ENCODE measurements at places on chromosomes 5 and 9.

- DNase-seq, result no peak
These were observed 44.7 kb upstream of the ZNF608 start for GRCh38 chr5:124790895-124791732.

GRCh38 chr9:124344291-124345050 lies 70.8 kb downstream of the PSMB7 start:
- no peak for DNase-seq

- no peak for DNase-seq
These were observed 40.2 kb upstream of the ROPN1L start for GRCh38 chr5:10401498-10401897.

DNA sequence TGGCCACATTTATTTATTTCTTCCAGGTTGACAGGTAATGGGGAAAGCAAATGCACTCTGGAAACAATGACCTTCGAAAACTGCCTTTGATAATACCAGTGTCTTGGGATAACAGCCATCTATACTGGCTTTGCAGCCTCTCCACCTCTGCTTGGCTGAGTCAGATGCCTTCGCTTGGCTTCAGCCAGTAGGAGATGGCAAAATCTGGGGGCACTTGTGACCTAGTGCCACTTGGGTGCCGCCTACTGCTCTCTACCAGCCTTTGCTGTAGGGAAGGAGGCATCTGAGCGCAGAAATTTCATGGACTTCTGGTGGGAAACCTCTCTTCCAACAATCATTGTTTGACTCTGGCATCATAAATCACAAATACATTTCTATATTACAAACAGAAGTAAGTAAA lies 21.8 kb downstream of the FYB1 start:
- DNase-seq, result no peak

DNA sequence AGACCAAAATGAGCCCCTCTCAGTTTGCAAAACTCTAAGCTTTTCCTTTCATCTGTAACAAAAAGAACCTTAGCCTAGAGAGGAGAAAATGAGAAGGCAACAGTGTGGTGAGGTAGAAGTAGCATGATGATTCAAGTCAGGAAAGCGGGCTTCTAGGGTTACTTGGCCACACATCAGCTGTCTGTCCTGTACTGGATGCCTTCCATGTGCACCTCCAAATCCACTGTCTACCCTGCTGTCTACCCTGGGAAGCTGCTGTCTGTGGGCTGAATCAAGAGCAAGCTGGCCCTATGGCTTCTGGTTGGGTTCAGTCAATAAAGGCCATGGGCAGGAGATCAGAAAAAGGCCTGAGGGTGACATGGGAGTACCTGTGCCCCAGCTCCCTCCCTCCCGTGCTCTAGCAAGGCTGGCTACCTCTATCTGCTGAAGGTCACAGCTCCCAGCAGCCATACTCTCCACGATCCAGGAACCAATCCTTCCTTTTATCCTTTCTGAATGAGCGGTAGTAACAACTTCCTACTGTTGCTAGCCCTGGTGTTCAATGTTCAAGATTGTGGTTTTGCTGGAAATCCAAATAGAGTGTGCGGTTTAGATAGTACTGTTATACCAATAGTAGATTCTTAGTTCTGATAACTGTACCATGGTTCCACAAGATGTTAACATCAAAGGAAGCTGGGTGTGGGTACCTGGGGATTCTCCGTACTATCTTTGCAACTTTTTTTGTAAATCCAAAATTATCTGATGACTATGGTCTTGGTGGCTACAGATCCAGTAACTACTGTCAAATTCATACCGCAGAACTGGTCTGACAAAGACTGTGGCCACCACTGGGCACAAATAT lies 191.0 kb downstream of the ESM1 start:
- DNase-seq, result no peak

- no peak for DNase-seq
These were observed 126.1 kb upstream of the NFIB start for GRCh38 chr9:14440062-14440461.

- no peak for DNase-seq
These were observed 78.3 kb downstream of the STK10 start for GRCh38 chr5:172109749-172110148.

DNA sequence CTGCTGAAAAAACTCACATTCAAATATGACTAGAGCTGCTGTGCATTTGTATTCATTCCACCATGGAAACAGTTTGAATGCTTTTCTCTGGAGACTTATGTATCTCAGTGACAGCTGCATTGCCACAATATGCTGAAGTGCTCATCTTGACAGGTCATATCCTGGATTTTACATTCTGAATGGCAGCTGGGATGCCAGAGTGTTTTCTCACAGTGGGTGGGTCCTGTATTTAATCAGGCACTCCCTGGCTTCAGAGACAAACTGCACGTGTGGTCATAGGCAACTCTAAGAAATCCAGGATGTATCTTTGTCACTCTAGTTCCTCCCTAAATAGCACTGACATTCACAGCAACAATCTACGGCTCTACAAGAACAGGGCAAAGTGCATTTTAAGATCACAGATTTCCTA lies 75.6 kb downstream of the ST8SIA4 start:
- no peak for DNase-seq

DNA sequence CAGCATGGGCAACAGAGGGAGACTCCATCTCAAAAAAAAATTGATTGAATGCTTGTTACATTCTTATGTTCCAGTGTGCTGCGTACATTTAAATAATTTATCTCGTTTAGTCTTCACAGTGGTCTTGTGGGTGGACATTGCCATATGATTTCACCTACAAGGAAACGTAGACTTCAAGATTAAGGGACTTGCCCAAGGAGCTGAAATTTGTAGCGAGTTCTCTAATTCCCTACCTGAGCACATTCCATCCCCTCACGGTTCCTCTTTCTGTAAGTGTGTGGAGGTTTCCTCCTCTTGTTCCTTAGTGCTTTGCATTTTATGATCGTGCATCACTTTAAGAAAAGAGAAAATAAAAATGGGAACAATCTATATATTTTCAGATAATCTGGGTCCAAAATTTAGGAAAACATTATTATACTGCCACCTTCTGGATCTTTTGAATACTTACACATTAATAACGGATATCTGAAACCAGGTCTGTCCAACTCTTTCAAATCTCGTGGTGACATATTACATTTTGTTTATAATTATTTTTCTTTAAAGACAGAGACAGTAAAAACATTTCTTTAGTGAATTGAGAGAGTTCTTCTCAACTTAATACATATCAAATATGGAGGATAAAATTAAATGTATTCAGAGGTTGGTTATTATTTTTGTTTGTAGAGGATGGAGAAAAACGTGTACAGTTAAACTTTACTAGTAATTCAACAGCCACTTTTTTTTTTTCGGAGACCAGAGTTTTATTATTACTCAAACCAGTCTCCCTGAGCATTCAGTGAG lies 29.9 kb upstream of the C7 start:
- peak; percentile 49 for DNase-seq

DNA sequence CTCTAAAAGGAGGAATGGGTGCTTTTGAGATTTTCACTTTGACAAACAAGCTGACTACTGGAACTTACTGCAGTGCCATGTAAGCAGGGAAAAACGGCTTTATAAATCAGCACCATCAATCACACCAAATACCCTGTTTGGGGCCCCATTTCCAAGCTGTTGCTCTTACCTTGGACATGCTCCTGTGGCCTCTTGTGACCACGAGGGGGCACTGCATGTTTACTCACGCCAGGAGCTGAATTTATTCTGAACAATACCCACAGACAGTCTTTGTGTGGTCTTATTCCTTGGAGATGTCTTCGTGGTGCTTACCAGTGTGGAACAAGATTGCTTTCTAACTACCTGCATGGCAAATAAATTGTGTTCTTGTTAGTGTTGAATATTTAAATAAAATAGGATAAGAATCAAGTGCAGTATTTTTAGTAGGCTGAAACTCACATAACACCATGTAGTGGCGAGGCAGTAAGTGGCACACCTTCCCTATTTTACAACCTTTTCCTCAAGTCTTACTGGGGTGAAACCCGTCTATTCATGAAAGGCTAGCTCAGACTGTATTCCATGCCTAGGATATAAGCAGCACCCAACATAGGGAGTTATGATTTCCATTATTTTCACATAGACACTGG lies 155.5 kb upstream of the NMUR2 start:
- peak; percentile 64 for DNase-seq

GRCh38 chr5:151694035-151694485 lies 7.3 kb upstream of the SPARC start:
- no peak for DNase-seq

GRCh38 chr5:134577022-134577795 lies 51.7 kb downstream of the JADE2 start:
- no peak for DNase-seq

DNA sequence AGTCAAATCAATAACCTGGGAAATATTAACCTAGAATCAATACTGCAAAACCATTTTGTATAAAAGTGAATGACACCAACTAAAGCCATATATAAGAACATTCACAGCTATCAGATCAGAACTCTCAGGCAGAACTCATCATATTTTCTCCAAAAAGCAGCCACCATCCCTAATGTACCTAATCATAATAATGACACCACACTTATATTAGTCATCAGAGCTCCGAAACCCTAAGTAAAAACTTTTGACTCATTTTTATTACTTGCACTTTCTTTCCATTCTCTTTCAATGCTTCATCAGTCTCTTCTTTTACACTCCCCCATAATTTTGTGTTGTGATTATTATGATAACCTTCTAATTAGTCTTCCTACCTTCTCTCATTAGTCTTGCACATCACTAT lies 45.3 kb downstream of the INSL6 start:
- DNase-seq, result no peak

- DNase-seq, result no peak
These were observed 131.5 kb upstream of the PTCH1 start for GRCh38 chr9:95648225-95648624.

DNA sequence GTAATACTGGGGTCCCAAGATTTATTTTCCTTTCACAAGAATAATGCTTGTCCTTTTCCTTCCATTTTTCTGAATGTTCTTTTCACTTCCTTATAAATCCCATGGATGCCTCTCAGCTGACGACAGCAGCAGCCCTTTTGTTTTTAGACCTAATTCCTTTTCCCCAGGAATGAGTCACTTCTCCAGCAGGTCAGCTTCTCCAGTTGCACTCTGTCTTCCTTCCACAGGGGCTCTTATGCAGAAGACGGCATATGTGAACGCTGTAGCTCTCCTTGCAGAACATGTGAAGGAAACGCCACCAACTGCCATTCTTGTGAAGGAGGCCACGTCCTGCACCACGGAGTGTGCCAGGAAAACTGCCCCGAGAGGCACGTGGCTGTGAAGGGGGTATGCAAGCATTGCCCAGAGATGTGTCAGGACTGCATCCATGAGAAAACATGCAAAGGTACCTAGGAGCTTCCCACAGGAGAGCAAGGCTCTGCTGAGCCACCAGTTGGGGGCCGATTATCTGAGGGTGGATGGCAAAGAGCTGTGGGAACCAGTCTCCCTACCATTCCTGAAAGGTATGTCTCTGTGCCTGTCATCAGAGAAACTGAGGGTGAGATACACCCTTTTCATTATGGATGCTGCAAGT lies 72.9 kb downstream of the RFK start:
- DNase-seq, result no peak

GRCh38 chr9:113601656-113602055 lies 138.1 kb downstream of the RGS3 start:
- DNase-seq, result no peak

- no peak for DNase-seq
These were observed 26.6 kb upstream of the TLR4 start for GRCh38 chr9:117677572-117677971.

DNA sequence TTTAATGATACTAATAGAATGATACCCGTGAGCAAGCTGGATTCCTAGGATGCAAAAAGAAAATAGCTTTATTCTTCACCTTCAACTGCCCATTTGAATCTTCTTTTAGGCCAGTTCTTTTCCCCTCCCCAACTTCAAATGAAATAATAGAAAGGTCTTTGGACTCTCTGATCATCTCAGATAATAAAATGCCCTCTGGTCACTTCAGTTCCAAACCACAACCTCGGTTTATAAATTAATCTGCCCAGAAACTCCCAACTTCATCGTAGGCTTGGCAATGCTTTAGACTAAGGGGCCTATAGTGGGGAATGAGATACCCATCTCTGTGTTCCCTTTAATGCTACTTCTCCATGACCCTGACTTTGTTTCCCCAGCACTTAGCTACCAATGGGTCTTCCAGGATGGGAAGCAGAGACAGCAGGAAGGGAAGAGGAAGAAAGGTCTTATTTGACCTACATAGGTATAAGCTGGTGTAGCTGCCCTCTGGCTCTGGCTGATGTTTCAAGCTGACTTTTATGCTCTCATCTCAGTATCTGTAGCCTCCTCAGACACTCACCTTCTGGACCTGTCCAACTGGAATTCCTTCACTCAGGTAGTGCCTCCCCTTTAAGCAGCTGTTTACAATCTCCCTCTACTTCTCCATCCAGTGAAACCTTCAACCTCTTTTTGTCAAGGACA lies 47.2 kb upstream of the RAD23B start:
- no peak for DNase-seq
